ENCODE measurements at places on chromosomes 3 and 15. TPM values are rescaled to one million over a fixed set of nuclear protein-coding genes. Genes with fewer than 3 reads are reported as not detected.

- H3K27ac ChIP-seq: peak overlapping the region; percentile 53
- peaks cover 5% of the 10 kb centered on the region for H3K4me1 ChIP-seq
- H3K36me3 ChIP-seq: no peaks in the 10 kb centered on the region
- H3K27me3 ChIP-seq: no peaks in the 10 kb centered on the region
- H3K4me3 ChIP-seq: no peak overlapping the region
Observed at GRCh38 chr3:175338775-175339535, 479.8 kb downstream of the NAALADL2 start.

- no peaks in the 10 kb centered on the region for H3K36me3 ChIP-seq
- no peak overlapping the region for H3K4me3 ChIP-seq
- no peaks in the 10 kb centered on the region for H3K27me3 ChIP-seq
- H3K4me1 ChIP-seq: no peaks in the 10 kb centered on the region
Observed at GRCh38 chr3:169613895-169614294, 49.6 kb downstream of the MECOM start.

CLCN2 gene
- 1.9 TPM for total RNA-seq

CCR9 gene
- not detected for total RNA-seq
